ENCODE measurements at places on chromosomes 5 and 9. TPM values are rescaled to one million over a fixed set of nuclear protein-coding genes. Genes with fewer than 3 reads are reported as not detected.
A peak's percentile ranks its signal among the peaks of the same experiment; 100 is the strongest.

DNA sequence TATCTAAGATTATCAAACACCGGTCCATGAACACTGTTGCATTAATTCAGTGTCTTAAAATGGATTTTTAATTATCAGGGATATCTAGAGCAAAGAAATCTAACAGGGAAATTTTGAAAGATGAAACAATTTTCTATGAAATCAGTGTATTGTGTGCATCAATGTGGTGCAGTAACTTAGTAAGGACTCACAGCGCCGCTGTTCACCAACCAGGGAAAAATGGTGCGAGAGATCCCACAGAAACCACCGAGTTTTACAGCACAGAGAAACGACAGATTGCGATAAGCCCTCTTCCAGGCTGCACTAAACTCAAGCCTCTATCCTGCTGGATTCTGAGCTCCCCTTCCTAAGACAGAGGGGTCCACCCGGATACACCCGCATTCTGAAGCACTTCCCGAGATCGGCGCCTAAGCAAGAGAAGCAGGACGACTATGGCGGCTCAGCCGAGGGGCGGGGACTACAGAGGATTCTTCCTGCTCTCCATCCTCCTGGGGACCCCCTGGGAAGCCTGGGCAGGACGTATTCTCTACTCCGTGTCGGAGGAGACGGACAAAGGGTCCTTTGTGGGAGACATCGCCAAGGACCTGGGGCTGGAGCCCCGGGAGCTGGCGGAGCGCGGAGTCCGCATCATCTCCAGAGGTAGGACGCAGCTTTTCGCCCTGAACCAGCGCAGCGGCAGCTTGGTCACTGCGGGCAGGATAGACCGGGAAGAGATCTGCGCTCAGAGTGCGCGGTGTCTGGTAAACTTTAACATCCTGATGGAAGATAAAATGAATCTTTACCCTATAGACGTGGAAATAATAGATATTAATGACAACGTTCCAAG lies at the start of gene PCDHGA7:
PCDHGA7 (plus strand) TSS at position 274 of the 826 bp plus-strand sequence; CDS start at position 432, 158 bp downstream.
- no peak for DNase-seq

DNA sequence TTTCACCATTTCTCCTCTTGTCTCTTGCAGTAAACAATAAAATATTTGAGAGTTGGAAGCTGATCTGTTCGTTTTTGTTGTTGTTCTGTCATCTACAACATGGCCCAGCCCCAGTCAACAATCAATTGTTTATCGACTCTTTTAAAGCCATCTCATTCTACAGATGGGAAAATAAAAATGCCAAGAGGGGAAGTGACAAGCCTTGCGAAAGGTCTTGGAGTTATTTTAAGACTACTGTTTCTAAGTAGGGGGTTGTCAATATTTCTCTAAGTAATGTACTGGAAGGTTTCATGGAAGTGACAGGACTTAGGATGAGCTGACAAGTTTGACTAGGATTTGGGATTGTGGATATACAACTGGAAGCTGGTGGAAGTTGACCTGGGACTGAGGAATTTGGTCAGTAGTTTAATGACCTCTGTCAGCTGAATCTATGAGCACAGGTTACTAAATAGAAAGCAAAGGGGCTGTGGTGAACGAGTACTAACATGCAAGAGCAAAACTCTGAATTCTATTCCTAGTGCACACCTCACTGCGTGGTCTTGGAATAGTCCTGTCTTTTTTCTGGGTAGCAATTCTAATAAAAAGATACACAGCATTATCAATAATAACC lies 57.5 kb upstream of the ADRB2 start:
- no peak for DNase-seq

- no peak for DNase-seq
These were observed 286.6 kb downstream of the FER start for GRCh38 chr5:109034306-109034705.

Gene SCGB3A1
- 1.3 TPM for total RNA-seq

Gene HAUS6
- total RNA-seq = 14.0 TPM

GRCh38 chr5:13943676-13944075 lies 812 bp downstream of the DNAH5 start:
- DNase-seq = no peak

GRCh38 chr9:15813076-15813475 lies 260.2 kb downstream of the CCDC171 start:
- DNase-seq = no peak

Gene PIP5K1B
- total RNA-seq = 9.9 TPM

Gene COL23A1
- total RNA-seq = 0.50 TPM

GRCh38 chr5:6568383-6568782 lies 64.5 kb downstream of the NSUN2 start:
- no peak for DNase-seq

- DNase-seq = no peak
These were observed 51.6 kb upstream of the LIFR start for GRCh38 chr5:38607930-38608564.

Gene ANKRD31
- total RNA-seq = 0.06 TPM

DNA sequence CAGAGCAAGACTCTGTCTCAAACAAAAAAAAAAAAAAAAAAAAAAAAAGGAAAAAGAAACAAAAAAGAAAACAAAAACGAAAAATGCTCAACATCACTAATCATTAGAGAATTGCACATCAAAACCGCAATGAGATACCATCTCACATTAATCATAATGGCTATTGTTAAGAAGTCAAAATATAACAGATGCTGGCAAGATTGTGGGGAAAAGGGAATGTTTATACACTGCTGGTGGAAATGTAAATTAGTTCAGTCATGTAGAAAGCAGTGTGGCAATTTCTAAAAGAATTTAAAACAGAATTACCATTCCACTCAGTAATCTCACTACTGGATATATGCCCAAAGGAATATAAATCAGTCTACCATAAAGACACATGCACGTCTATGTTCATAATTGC lies 50.4 kb upstream of the PRR16 start:
- no peak for DNase-seq

DNA sequence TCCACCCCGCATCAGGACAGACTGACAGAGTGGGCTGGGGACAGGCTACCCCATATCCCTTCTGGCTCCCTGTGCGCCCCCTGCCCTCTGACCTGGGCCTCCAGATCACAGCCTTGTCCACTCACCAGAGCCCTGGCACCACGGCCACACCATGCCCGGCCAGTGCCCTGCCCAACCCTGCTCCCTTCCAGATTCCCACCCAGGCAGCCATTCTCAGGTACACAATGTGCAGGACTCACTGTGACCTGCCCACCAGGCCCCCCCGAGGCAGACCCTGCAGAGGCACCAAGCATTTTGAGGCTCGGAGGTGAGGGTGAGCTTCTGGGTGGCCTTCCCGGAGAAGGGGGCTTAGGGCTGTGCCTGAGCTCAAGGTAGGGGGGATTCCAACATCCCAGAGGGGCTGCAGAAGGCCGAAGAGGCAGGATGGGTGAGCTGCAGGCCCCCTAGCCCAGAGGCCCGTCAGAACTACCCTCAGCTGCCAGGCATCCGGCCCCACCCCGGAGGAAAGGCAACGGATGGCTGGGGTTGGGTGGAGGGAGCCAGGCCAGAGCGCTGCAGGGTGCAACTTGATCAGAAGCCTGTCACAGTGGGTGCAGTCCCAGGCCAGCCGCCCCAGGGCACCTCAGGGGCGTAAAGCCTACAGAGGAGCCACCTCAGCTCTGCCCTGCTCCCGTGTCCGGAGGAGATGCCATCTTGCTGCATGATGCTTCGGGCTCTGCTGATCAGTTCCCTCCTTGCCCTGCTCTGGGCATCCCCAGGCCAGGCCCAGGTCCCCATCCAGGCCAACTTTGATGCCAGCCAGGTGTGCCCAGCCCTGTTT lies at the start of gene LCNL1:
LCNL1 (plus strand) TSS at position 762 of the 820 bp plus-strand sequence. CDS start 594 bp downstream, outside the sequence.
- no peak for DNase-seq

DNA sequence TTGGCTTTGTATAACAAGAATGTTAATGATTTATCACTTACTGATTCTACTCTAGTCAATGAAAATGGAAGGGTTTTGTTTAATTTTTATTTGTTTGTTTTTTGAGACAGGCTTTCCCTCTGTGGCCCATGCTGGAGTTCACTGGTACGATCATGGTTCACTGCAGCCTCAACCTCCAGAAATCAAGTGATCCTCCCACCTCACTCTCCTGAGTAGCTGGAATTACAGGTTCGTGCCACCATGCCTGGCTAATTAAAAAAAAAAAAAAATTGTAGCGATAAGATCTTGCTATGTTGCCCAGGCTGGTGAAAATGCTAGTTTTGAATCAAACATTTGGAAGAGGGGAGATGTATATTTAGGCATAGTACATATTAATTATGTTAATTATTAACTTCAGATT lies 209.4 kb downstream of the NFIB start:
- no peak for DNase-seq

- no peak for DNase-seq
These were observed 20.2 kb downstream of the TRIM7 start for GRCh38 chr5:181184845-181185216.

Gene GDF9
- 0.43 TPM for total RNA-seq

DNA sequence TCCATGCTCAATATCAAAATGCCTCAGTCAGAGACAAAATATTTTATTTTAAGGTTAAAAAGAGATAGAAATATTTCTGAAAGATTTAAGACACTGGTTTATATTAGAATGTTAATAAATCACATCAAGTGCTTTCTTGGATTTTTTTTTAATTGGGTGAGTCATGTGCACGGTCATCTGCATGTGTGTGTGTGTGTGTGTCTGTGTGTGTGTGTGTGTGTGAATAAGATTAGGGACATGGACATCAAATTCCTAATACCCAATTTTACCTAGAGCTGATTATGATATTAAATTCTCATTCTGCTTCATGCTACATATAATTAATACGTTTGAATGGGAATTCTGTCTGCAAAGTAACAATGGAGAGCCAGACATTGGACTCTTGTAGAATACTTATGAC lies 122.9 kb downstream of the BASP1 start:
- no peak for DNase-seq

Gene ELL2
- total RNA-seq = 7.1 TPM

DNA sequence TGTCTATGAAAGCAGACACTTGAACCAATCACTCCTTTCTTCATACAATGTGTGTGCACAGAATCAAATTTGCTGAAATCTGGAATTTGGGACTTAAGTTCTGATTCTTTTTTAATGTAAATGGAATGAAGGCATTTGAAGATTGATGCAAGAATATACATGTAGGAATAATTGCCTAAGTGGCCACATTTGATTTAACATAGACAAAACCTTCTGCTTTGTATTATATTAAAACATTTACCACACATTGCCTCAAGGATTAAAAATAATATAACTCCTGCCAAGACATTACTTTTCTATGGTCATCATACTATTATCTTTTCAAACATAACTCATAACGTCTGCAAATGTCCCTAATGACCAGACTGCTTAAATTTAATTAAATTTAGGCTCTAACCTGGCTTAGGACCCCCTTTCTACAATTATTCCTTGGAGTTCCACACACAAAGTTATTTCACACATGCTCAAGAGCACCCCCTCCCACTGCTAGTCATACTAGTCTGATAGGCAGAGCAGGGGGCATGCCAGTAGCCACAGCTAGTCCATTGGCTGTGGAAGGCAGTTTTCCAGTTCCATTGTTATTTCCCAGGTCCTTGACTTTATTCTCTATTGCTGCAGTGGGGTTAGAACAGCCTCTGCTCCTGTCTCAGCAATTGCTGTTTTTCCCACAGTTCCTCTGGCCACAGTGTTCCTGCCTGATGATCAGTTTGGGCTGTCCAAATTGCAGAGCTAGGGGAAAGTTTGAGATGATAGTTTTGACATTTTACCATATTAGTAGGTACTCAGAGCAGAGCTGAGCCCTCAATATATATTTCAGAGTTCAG lies 360.6 kb upstream of the GRAMD2B start:
- no peak for DNase-seq

Gene TRIM36
- 1.5 TPM for total RNA-seq

DNA sequence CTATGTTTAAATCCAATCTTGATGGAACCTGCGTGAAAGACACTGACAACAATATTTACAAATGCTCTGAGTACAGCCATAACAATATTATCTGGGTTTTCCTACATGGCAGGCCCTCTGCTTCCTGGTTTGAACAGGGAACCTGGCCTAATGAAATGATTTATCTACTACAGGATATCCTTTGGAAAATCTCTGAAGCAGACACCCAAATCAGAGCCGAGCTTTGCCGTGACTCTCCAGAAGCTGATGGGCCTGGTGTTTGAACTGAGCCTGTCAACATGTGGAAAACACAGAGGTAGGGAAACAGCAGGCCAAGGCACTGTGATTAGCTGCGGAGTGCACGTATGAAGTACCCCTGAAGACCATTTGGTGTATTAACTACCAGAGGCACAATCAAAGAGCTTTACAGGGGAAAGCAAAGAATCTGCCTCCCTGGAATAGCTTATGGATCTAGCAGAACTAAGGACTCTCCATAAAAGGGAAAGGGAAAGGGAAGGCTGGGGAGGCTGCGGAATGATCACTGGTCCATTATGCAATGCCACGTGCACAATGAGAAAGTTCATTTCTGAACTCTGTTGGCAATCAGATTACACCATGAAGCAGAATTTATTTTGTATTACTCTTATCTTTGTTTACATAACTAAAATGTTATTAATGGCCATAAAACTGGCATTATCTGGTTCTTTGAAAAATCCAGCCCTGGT lies 321.9 kb downstream of the EBF1 start:
- no peak for DNase-seq

- DNase-seq = no peak
These were observed 5.8 kb downstream of the TYRP1 start for GRCh38 chr9:12698986-12699385.

- DNase-seq = no peak
These were observed 1331.7 kb upstream of the WWC1 start for GRCh38 chr5:166959766-166960165.

- no peak for DNase-seq
These were observed 10.6 kb upstream of the PPP1R26 start for GRCh38 chr9:135468854-135469521.

Gene SQSTM1
- 1,298 TPM for total RNA-seq

Gene NR4A3
- total RNA-seq = 10.3 TPM

DNA sequence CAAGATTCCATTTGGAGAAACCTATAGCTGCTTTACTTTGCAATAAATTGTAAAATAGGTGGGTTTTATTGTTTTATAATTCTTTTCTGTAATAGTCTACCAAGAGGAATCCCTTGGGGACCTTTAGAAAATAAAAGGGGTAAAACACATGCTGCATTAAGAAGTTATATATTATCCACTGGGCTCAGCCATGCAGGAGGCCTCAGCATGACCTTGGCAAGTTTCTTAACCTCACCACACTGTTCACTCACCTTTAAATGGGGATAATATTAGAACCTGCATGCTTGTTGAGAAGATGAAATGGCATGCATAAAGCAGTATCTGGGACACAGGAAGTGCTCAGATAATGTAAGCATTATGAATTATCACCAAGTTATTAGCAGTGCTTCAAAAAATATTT lies 120.2 kb downstream of the SEMA5A start:
- DNase-seq = no peak

DNA sequence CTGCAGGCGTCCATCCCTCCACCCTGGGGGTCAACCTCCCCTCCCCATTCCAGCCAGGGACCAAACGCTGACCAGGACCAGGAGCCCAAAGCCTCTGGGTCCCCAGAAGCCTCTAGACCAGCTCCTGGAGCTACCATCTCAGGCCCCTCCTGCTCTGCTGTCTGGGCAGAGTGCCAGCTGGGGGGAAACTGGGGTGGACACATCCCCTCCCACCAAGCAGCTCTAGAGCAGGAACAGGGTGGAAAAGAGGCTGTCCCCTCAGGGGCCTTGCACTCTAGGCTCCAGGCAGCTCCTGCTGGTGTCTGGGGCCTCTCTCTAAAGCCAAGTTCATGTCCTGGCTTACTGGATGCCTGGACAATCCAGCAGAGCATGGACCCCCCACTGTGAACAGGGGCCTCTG lies 4.4 kb downstream of the SSNA1 start:
- no peak for DNase-seq

Gene IQGAP2
- total RNA-seq = 57.0 TPM

GRCh38 chr5:143435210-143435657 lies 31.7 kb upstream of the NR3C1 start:
- DNase-seq = peak; percentile 39
